ENCODE measurements at places on chromosomes 4 and X. TPM values are rescaled to one million over a fixed set of nuclear protein-coding genes. Genes with fewer than 3 reads are reported as not detected.

Gene ADH1C
- 7.7 TPM for total RNA-seq

Gene GNRHR
- not detected for total RNA-seq

Gene ADH1B
- 2,187 TPM for total RNA-seq

Gene RAI2
- total RNA-seq, result 25.9 TPM

Gene NLGN4X
- total RNA-seq, result 4.3 TPM

Gene MAGED4
- total RNA-seq, result 6.4 TPM

Gene KLKB1
- 0.84 TPM for total RNA-seq

Gene PAGE1
- not detected for total RNA-seq

Gene CFAP99
- total RNA-seq, result 0.60 TPM

Gene P2RY8
- total RNA-seq, result 1.7 TPM

Gene RPA4
- total RNA-seq, result 5.6 TPM

Gene ZFP42
- not detected for total RNA-seq

Gene NLGN3
- 1.3 TPM for total RNA-seq

Gene XKRX
- not detected for total RNA-seq

Gene CNKSR2
- total RNA-seq, result 8.4 TPM

Gene SMIM10
- 9.3 TPM for total RNA-seq

Gene TSPYL2
- 55.2 TPM for total RNA-seq

Gene MANBA
- total RNA-seq, result 37.8 TPM

Gene MSANTD1
- 0.63 TPM for total RNA-seq

Gene HS6ST2
- not detected for total RNA-seq

Gene TBC1D9
- 53.8 TPM for total RNA-seq

Gene DNAJB14
- total RNA-seq, result 28.1 TPM

Gene PARM1
- 25.4 TPM for total RNA-seq

Gene EGF
- total RNA-seq, result not detected

Gene RS1
- total RNA-seq, result not detected

Gene TCP11X2
- total RNA-seq, result not detected

Gene FAM193A
- total RNA-seq, result 30.1 TPM

Gene C4orf50
- under 0.01 TPM for total RNA-seq
